ENCODE measurements at places on chromosomes 16 and 17.

DNA sequence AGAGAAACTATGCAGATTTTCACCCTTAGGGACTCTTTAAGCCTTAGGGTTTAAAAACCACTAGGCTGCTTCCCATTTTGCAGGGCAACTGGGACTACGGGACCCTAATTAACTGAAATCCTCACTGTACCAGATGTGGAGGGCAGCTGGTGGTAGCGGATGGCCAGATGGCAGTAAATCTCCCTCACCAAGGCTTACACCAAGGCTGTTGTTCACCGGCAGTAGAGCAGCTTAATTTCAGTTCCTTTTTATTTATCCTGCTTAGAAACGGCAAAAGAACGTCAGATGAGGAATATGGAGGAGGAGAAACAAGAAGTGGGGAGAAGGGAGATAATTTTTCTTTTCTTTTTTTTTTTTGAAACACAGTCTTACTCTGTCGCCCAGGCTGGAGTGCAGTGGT lies 6.5 kb downstream of the ABHD15 start:
- DNase-seq: no peak

DNA sequence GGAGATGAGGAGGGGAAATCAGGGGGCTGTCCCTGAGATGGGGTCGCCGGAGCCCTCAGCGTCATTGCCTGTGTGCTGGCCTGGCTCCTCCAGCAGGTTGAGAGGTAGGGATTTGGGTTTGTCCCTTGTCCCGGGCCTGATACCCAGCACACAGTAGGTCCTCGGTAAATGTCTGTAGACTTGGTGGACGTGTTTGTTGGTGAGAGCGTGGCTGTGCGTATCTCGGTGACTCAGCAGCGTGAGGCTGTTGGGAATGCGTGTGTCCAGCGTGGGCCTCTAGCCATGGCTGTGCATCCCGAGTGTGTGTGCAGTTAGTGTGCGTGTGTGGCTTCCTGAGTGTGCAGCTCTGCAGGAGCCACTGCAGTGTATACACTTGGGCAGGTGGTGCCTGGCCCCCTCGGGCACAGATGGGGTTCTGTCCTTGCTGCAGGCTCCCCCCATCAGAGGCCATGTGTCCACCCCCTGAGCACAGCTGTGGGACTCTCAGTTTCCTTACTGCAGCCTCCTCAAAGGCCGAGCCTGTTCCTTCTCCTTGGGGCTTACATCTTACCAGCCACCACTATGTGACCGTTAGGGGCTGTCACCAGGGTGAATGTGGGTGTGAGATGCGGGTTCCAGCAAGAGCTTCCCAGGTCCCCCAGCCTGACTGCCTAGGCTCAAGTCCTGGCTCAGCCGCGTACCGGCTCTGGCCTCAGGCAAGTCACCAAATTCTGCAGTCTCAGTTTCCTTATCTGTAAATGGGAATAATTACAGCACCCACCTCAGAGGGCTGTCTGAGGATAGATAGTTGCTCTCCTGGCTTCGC lies 5.7 kb downstream of the NECAB2 start:
- no peak for DNase-seq

DNA sequence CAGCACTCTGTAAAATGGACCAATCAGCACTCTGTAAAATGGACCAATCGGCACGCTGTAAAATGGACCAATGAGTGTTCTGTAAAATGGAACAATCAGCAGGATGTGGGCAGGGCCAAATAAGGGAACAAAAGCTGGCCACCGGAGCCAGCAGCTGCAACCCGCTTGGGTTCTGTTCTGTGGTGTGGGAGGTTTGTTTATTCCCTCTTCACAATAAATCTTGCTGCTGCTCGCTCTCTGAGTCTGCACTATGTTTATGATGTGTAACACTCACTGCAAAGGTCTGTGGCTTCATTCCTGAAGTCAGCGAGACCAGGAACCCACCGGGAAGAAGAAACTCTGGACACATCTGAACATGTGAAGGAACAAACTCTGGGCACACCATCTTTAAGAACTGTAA lies 20.5 kb downstream of the TMEM100 start:
- no peak for DNase-seq

- no peak for DNase-seq
These were observed 19.8 kb upstream of the CHMP6 start for GRCh38 chr17:80971704-80972304.

DNA sequence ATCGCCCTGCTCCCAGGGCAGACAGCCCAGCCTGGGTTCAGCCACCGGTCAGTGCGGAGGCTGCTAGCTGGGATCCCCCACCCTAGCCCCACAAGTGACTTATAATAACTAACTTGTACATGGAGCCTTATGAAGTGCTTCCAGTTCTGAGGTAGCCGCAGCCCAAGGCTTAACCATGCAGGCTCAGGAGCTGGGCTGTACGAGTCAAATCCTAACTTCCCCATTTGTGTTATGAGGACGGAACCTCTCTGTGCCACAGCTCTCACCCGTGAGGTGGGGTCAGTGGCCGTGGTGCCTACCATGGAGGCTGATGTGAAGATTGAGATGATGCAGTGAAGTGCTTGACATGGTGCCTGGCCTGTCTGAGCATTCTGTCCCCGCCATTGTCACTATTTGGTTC lies 27.8 kb upstream of the GOSR2 start:
- no peak for DNase-seq

- DNase-seq: peak; percentile 11
These were observed 34.8 kb upstream of the CPHXL start for GRCh38 chr16:75761108-75761507.

DNA sequence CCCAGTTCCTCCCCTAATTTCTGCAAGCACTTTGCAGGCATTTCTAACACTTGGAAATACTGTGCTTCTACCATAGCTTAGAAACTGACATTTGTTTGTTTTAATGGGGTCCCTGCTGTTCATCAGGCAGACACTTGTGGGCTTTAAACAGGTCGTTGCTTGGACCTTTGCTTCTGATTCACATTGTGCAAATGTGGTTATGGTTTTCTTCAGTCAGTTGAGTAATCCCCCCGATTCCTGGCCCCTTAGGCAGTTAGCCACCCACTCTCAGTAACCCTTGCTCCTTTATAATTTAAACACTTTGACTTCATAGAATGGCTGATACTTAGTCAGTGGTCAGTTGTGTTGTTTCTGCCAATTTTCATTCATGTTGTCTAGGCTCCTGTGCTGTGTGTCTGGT lies 39.4 kb downstream of the SLC47A1 start:
- DNase-seq: no peak

GRCh38 chr17:36068524-36068923 lies 4.5 kb downstream of the CCL18 start:
- no peak for DNase-seq

DNA sequence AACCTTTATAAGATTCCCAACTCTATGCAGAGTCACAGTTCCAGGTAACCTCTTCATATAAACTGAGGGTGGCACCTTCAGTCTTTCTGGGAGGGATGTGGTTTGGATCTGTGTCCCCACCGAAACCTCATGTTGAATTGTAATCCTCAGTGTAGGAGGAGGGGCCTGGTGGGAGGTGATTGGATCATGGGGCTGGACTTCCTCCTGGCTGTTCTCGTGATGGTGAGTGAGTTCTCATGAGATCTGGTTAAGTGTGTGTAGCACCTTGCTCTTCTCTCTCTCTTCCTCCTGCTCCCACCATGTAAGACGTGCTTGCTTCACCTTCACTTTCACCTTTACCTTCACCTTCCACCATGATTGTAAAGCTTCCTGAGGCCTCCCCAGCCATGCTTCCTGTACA lies 30.5 kb downstream of the HS3ST2 start:
- no peak for DNase-seq

- no peak for DNase-seq
These were observed 400.2 kb downstream of the SEC14L1 start for GRCh38 chr17:77540975-77541374.

DNA sequence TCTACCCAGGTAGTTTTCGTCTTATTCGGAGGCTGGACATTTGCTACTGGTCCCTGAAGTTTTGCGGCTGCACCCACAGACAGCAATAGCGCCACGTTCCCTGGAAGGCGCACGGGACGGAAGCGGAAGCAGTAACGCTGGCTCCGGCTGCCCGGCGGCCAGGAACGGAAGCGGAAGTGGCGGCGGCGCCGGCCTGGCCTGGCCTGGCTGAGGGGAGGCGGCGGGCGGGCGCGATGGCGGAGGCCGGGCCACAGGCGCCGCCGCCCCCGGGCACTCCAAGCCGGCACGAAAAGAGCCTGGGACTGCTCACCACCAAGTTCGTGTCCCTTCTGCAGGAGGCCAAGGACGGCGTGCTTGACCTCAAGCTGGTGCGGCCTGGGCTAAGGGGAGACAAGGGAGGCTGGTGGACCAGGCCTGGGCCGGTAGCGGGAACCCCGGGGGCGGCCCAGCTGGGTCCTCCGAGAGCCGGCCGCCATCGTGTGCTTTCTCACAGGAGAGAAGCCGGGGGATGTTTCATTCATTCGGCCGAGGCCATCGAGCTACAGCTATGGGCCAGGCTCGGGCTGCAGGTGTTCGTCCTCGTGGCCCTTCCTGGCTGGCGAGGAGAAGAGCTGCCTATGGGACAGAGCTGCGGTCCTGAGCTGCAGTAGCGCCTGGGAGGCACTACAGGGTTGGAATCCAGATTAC lies at the start of gene E2F4:
Gene E2F4 (plus strand): TSS at position 161 of the 687 bp plus-strand sequence. CDS start 73 bp downstream, at position 234.
- DNase-seq: peak; percentile 88

DNA sequence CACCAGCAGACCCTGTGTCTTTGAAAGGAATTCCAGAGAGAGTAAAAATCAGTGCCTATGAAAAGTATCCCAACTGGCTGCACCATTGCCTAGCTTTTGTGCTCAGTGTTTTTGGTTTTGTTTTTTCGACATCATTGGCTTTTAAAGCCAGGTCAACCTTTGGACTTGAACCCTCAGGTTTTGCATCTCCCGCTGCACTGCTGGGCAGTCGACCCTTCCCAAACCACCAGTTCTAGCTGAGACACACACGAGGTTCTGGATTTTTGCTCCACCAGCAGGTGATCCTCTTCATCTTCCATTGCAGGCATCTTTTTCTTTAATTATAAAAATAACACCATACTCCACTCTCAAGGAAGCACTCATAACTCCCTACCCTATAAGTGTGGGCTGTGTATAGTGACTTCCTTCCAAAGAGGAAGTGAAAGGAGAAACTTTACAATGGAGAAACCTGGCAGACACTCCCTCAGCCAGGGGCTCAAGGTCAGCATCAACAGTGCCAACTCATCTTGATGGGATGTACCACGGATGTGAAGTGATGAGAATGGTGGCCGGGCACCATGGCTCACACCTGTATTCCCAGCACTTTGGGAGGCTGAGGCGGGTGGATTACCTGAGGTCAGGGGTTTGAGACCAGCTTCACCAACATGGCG lies 57.8 kb downstream of the BMERB1 start:
- no peak for DNase-seq

- DNase-seq: no peak
These were observed 15.3 kb upstream of the STH start for GRCh38 chr17:45983614-45984310.

DNA sequence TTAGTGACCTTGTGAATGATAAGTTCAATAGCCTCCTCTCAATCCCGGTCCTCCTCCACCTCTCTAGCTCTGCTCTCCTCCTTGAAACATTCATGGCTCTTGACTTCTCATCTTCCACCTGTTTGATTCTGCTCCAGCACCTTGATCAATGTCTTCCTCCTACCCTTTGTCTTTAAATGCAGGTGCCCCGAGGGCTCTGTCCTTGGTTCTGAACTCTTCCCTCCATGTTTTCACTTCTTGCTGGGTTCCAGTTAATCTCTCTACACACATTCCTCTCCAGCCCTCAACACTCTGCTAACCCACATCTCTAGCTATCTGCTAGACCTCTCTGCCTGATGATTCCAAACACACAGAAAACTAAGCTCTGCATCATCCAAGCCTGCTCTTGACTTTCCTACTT lies 13.4 kb downstream of the CD300E start:
- DNase-seq: peak; percentile 33

DNA sequence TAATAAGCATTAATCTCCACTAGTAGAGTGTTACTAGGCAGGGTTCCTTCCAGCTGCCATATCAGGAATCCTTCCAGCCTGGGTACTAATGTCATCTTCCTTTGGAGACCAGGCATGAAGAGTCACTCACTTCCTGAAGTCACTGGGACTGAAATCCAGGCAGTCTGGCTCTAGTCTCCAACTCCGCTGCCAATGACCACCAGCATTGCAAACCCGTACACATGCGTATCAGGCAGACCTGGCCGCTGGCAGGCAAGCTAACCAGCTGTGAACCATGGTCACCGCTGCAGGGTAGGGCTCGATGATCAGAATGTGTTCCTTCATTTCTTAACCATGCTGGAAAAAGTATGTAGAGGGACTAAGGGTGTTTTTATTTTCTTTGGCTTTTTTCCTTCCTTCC lies 255.5 kb downstream of the CDH13 start:
- no peak for DNase-seq

DNA sequence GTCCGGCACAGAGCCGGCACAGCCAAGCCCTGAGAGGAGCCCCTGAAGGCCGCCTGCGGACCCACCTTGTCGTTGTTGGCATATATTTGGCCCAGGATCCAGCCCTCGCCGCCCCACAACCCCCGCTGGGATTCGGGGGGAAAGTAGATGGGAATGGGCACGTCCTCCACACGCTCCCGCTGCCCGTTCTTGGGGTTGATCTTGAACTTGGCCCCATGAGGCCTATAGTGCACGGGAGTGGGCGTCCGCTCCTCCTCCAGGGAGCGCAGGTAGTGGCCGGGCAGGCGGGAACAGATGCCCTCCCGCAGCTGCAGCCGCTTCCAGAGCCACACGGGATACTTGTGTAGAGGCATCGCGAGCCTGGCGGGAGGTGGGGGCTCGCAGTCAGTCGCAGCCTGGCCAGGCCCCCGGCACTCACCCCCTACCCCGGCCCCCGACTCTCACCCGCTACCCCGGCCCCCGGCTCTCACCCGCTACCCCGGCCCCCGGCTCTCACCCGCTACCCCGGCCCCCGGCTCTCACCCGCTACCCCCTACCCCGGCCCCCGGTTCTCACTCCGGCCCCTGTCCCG lies 387 bp downstream of the MRPL28 start:
- peak; percentile 28 for DNase-seq

- no peak for DNase-seq
These were observed 2.9 kb downstream of the VEZF1 start for GRCh38 chr17:57984936-57985674.

DNA sequence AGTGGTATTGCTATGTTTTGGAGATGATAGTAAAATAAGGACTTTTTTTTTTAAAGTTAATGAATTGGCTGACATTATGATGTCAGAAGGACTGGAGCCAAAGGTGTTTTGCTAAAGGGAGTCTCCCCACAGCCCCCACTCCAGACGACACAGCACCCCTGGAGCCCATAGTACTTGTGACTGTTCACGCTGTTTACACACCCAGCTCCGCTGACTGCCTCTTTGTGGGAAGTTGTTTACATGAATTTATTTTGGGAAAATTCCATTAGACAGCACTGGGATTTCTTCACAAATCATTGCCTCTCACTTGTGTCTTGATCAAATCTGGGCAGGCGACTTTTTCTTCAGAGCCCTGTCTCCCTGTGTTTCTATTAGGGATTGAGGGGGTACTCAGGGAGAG lies 108.6 kb downstream of the C17orf67 start:
- no peak for DNase-seq

- no peak for DNase-seq
These were observed 178.5 kb upstream of the RPL38 start for GRCh38 chr17:74024871-74025531.

DNA sequence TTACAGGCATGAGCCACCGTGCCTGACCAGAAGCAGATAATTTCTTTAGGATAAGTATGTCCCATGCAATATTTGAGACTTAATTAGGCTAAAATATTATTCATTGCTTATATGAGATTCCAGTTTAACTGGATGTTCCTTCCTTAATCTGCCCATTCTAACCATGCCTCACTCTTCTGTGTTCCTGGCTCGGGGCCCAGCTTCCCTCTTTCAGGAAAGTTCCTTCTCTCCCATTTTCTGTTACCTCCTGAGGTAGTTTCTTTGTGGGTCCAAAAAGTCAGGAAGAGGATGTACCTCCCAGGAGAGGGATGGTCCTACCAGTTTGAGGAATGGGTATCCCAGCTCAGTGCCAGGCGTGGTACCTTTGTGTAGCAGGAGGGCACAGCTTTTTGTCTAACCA lies 23.3 kb downstream of the UNK start:
- DNase-seq: no peak

- DNase-seq: peak; percentile 41
These were observed 5.7 kb upstream of the VAT1L start for GRCh38 chr16:77782694-77783093.
